A549 treated with Mapracorat at 1 μM for 4 hours (cell line): ENCODE measurements at places on chromosomes 12 and 14. TPM values are rescaled to one million over a fixed set of nuclear protein-coding genes. Genes with fewer than 3 reads are reported as not detected.

The PXN gene
- 189 to 221 TPM (median 211 TPM) in 5 replicates for total RNA-seq

The KRT78 gene
- total RNA-seq = 0.10 to 0.31 TPM (median 0.15 TPM) in 3 of 5 replicates, not detected in the others

The LGMN gene
- 54.4 to 63.0 TPM (median 56.3 TPM) in 5 replicates for total RNA-seq

The MGP gene
- total RNA-seq = not detected in 5 replicates

The SMCO2 gene
- total RNA-seq = 0.17 to 0.69 TPM (median 0.26 TPM) in 3 of 5 replicates, not detected in the others
